Stimulated activated CD4-positive, alpha-beta T cell treated with anti-CD3 and anti-CD28 coated beads, Interleukin-4, amount 100 ng/mL, for 1 hour (primary cell): ENCODE measurements at places on chromosomes 3 and 15.

DNA sequence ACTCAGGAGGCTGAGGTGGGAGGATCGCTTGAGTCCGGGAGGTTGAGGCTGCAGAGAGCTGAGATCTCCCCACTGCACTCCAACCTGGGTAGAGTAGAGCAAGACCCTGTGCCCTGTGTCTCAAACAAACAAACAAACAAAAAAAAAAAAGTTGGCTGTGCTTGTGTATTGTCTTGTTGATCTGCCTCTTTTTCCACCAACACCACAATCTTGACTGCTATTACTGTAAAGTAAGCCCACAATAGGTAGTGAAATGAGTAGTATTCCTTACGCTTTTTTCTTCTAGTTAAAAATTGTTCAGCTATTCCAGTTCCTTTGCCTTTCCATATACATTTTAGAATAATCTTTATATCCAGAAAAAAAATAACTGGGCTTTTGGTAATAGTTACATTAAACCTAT is 35.5 kb downstream of the PTH1R start:
- DNase-seq = no peak

- no peak for DNase-seq
Observed at GRCh38 chr3:56468184-56469106, at the start of gene ERC2. ERC2 (minus strand) TSS chr3:56468467.

DNA sequence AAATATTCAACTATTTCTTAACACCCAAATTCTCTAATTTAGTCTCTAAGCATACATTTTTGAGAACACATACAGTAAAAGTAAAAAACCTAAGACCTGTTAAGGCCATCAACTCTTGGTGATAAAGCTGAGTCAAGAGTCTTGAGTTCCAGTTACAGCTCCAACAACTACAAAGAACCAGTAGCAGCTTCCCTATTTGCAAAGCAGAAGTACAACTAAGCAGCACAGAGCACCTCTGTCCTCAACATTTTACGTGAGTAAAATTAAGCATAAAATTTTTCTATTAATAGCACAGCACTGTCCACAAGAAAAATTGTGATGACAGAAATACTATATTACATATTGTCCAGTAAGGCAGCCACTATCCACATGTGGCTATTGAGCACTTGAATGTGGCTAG is 4.4 kb downstream of the PCOLCE2 start:
- DNase-seq = no peak

GRCh38 chr3:194814878-194815357 is 129.2 kb downstream of the FAM43A start:
- DNase-seq = no peak

DNA sequence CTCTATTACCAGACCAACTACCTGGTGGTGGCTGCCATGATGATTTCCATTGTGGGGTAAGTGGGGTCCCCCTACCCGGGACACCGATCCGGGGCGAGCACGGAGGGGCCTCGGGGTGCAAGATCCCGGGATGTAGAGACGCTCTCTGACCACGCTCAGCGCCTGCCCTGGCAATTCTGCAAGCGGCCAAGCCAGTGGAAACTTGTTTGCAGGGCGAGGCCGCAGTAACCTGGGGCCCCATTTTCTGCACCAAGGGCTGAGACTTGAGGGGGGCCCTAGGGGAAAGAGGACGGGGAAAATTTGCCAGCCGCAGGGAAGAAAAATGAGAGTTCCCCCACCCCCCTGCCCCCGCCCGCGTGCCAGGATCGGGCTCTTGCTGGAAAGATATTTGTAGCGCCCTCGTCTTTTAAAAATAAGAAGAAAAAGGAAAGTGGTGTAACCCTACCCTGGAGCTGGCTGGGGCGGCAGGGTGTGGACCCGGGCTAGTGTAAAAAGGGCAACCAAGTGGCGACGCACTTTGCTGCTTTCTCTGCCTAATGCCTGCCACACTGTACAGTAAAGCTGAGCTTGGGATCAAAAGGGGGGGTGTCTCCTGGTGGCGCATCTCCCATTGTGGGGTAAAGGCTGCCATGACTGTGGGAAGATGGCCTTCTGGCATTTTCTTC is 563 bp downstream of the ARL6IP5 start:
- DNase-seq = no peak

GRCh38 chr3:124829819-124830554 is 57.2 kb downstream of the ITGB5 start:
- DNase-seq = no peak

DNA sequence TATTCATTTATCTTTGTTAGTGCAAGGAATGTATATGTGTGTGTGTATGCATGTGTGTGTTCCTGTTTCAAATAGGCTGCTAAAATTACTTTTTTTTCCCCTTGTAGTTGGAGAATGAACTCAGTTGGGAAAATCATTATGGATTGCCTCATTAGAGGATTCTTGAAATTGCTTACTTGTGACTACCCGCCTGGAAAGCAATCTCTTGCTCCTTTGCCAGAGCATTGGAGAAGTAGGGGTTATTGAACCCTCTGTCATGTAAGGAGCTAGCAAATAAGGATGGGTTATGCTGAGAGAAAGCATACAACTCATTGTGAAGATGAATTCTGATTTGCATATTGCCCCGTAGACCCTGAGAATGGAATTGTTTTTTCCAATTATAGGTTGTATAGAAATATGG is 474.5 kb downstream of the CADM2 start:
- no peak for DNase-seq

DNA sequence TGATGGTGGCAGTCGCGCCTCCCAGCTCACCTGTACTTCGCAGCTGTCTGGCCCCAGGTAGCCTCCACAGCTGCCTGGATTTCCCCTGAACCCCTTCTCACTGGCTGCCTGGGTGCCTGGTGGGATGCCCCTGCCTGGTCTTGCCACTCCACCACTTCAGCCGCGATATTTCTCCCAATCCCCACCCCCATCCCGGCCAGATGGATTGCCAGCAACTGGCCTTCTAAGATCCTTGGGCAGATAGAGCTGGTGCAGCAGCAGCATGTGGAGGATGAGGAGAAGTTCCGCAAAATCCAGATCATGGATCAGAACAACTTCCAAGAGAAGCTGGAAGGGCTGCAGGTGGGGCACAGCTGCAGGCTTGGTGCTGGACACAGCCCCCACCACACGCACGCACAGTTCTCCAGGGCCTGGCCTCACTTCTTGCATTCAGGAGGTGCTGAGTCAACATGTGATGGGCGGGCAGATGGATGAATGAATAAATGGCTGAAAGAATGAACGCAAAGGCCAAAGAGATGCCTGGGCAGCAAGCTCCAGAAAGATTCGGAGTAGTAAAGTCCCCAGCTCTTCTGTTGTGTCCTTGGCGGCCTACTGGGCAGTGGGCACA is 35.7 kb downstream of the DNAH1 start:
- no peak for DNase-seq

- DNase-seq = no peak
Observed at GRCh38 chr3:9867106-9867505, 12.9 kb downstream of the CIDEC start.

- DNase-seq = no peak
Observed at GRCh38 chr3:188946351-188947240, 225.2 kb upstream of the TPRG1 start.

DNA sequence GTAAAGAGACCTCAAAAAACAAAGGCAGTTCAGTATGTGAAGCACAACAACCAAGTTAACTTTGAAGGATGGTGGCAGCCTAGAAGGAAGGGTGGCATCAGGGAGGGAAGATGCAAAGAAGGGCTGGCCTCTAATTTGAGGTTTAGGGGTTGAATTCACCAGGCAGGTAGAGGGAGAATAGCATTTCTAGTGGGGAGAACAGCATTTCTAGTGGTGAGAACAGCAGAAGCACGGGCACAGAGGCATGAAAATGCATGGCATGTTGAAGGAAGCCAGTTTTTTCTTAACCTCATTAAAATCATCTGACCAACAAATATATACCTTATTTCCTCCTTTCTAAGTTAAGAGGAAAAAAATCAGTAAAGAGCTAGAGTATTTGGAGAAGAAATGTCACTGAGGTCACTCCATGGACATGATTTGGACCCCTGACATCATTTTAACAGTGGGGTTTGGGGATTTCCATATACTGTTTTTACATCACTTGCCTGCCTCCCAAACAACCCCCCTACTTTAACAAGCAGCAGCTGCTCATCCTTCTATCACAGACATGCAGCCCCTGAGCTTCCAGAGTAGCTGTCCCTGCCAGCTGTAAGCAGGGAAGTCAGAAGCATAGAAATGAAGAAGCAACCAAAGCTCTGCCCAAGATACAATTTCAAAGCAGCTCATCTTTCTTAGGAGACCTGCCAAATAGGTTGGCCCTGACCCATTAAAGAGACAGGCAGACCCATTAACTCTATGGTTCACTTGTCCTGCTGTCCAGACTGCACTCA is 2.4 kb upstream of the POPDC2 start:
- DNase-seq = no peak

- no peak for DNase-seq
Observed at GRCh38 chr3:150101016-150101415, 130.3 kb upstream of the PFN2 start.

DNA sequence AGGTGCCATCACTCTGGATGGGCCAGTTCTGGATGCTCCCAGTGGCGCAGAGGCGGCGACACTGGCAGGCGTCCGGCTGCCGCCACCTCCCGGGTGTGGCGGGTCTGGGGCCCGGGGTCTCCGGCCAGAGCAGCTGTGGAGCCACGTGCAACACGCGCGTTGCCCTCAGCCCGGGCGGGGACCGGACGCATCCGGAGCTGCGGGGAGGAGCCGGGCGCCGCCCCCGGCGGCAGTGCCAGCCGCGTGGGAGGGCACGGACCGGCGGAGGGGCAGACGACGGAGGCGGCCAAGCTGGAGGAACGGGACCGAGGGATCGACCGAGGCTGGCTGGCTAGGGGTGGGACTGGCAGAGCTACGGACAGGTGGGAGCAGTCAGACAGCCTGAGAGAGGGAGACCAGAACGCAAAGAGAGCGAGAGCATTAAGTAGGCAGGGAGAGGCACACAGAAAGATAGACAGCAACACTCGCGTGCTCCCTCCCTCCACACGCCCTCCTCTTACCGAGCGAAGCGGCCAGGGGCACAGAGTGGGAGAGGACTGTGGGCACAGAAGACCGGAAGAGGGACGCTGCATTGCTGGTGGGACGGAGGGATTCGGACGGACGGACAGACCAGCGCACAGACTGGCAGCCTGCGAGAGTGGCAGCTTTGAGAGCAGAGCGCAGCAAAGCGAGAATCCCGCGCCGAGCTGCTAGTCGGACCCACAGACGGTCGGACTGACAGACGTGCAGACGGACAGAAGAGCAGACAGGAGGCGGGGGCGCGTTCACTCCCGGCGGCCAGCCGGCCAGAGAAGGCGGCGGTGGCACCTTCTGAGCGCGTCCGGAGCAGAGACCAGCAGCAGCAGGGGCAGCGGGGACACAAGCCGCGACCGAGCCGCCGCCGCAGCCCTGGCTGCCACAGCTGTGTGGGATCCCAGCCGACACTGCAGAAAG is at the start of gene ARPP21:
Gene ARPP21 (plus strand): TSS at position 272 of the 933 bp plus-strand sequence. CDS start 42,227 bp downstream, outside the sequence.
- no peak for DNase-seq

DNA sequence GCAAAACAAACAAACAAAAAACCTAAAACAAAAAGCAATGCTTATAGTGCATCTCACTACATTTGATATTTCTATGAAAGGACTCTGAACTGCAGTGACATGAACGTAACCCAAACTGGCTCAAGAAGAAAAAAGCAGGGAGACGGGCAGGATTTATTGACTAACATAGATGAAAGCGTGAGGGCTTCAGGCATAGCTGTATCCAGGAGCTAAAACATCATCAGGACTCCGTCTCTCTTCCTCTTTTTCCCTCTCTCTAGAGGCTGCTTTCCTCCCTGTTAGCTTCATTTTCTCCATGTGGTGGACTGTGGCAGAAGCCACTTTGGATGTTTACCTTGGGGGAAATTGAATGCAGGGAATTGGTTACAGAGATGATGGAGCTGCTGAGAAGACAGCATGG is 418.2 kb upstream of the PROK2 start:
- no peak for DNase-seq

DNA sequence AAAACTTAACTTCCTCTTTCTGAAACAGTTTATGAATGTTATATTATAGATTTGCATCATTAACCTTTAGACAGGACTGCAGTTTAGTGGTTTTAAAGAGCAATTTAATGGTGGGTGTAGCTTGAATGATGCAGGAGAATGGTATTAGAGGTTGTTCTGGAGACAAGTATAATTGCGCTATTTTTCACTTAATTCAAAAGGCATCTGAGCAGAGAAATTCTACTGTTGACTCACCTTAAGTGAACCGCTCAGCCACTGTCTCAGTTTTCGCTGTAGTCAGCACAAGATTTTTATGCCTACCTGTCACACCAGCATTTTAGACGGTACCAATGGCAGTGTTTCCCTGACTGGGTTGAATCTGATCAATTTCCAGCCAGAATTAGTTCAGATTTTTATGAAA is 348.8 kb upstream of the DCBLD2 start:
- no peak for DNase-seq

- no peak for DNase-seq
Observed at GRCh38 chr3:195522254-195523023, 20.7 kb downstream of the PPP1R2 start.

- no peak for DNase-seq
Observed at GRCh38 chr3:43034911-43035310, 55.8 kb downstream of the GASK1A start.

DNA sequence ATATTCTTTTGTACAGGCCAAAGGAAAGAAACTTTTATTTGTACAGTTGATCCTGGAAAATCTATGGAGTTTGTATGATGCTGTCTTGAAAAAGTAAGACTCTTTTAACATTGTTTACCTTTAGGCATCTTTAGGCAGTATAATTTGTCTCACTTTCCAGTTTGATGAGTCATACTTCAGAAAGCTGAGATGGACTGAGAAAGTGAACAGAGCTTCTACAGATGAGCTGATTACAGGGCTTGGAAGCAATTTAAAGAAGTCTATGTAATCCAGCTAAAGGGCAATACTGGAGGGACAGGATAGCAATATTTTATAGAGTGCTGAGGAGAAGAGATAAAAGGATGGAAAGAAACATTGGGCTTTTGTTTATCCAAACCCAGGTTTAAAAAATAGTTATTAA is 123.5 kb upstream of the GOLGA6L4 start:
- no peak for DNase-seq

- no peak for DNase-seq
Observed at GRCh38 chr3:122975924-122976293, 51.7 kb downstream of the SEMA5B start.

DNA sequence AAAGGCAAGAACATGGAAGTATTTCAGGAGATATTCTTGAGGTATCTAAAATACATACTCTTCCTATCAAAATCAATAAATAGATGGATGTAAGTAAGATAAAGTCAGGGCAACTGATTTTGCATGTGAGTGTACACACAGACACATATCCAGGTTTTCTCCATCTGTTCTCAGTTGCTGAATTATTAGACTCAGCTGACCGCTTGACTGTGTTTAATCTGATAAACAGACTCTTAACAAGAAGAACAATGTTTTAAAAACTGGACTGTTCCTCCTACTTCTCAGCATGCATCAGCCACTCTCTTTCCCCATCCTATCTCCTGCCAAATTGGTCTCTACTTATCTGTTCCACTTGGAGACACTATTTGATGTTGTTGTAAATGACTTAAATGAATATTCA is 73.5 kb downstream of the GOLGA8G start:
- no peak for DNase-seq

- no peak for DNase-seq
Observed at GRCh38 chr3:99659032-99659431, 20.6 kb downstream of the COL8A1 start.

DNA sequence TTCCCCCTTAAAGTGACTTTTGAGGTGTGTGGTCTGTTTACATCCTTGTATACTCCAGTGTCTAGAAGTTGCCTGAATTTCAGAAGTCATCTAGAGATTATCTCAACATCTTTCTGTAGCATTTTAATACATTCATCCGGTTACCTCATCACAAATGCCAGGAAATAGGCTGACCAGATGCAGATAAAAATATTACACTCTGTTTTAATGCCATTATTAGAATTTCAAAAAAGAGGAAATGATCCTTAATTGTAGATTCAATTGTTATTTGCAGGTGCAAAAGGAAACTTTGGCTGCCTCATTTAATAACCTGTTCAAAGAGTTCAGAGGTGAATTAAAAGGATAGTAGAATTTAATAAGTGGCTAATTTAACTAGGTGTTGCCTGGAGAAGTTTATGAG is 290.9 kb downstream of the C3orf38 start:
- DNase-seq = no peak
